ENCODE measurements at places on chromosomes 7 and 10.

DNA sequence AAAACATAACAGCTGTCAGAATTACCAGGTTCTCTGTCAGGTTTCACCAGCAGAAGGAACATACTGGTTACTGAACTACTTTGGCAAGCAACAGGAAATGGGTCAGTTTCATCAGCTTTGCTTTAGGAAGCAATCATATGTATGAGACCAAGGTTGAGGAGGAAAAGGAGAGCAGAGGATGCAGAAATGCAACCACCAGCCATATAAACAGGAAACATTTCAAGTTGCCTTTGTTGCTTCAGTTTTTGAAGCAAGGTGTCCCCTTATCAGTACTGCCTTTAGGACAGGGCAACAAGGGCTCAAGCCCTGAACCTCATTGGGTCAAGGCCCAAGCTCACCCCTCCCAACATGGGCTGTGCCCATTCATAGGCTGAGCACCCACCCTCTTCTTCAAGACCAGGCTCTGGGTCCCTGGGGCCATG lies 10.2 kb downstream of the HIPK2 start:
- DNase-seq = no peak

GRCh38 chr7:116340943-116341907 lies 130.9 kb downstream of the TES start:
- no peak for DNase-seq

GRCh38 chr7:1945558-1945957 lies 275.5 kb downstream of the ELFN1 start:
- DNase-seq = no peak

DNA sequence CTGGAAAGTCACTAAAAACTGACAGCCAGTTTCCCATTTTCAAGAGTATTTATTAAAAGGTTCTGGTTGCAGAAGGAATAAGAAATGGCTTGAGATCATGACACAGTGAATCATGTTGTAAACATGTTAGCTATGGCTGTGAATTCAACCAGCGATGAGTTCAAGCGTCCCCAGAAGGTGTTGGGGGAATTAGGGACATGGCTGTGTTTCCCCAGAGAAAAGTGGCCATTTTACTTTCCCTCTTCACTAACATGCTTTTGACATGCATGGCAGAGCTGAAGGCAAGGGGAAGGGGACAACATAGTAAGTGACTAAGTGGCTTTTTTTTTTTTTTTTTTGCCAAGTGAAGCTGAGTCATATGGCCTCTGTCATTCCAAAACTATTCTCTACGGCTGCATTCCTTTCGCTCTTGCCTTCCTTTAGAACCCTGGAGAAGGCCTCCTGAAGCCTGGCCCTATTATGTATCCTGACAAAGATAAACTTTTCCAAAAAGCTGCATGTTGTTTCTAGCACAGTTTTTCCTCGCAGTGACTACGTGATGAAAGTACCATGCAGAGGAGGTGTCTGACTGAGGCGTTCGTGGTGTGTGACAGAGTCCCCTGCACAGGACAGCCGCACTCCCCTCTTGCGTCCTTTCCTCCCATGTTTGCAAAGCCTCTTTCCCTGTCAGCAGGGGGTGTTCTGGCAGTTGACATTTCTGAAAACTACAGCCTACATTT lies 46.9 kb downstream of the EGFR start:
- DNase-seq = peak; percentile 98

GRCh38 chr7:81638198-81638597 lies 131.6 kb downstream of the HGF start:
- peak; percentile 36 for DNase-seq

GRCh38 chr7:75962607-75963380 lies 31.6 kb downstream of the TMEM120A start:
- DNase-seq = no peak

DNA sequence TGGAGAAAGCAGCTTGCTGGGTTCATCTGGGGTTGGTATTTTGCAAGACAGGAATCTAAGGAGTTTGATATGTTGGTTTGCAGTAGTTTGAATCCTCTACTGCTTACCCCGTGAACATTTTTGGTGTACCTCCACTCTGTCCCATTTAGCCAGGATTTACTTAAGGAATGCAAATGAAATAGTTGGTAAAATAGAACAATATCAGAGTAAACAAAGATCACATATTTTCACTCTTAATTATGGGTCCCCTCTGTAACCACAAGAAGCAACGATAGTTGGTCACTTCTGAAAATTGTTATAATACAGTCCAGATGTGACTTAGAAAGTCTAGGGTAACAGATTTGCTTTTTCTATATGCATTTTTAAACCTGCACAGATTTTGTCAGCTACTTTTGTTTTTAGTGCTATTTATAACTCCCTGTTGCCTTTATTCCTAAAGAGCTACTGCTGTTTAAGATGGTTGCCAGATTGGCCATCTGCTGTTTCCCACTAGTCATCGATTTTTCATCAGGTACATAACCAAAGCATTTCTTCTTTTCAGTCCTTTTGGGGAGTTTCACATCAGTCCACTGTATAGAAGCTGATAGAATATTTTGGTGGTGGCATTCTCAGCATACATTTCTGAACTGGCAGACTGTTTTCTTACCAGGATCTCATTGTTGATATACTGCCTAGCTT lies 37.6 kb downstream of the MAPK8 start:
- no peak for DNase-seq

Measured in H4 (cell line).